ENCODE measurements at places on chromosomes 2 and 18.

DNA sequence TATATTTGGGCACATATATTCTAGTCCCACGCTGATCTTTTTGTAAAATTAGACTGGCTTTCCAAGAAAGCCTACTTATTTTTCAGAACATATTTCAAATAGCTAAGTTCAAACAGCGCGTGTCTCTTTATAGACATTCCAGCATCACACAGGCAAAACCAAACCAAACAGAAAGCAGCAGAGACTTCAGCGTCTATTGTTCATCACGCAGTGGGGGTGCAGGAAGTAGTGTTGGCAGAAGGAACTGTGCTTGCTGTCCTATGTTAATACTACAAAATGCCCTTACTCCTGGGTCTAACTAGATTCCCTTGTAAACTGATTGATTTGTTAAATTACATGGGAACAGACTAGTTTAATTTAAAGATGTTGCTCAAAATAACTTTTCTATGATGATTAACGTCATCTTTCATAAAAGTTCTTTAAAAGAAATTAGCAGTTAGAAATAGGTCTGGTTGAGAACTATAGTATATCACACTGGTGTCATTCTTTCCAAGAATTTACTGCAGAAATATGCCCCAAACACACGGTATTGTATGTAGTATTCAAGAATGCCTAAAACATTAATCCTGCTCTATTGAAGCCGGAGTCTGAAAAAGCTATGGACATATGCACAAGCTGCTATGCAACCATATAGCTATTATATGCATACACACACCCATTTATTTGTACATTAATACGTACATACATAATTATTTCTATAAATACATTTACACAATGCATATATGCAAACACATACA, 436.3 kb downstream of the CBLN2 start:
- no peak for DNase-seq
- H3K36me3 ChIP-seq: no peaks in the 10 kb centered on the region
- H3K27ac ChIP-seq: no peak overlapping the region
- no peaks in the 10 kb centered on the region for H3K27me3 ChIP-seq

- H3K4me3 ChIP-seq: no peak overlapping the region
- H3K4me1 ChIP-seq: peaks cover 7% of the 10 kb centered on the region
- H3K27ac ChIP-seq: no peak overlapping the region
- peaks cover 2% of the 10 kb centered on the region for H3K27me3 ChIP-seq
- no peaks in the 10 kb centered on the region for H3K36me3 ChIP-seq
These were observed 48.8 kb downstream of the TCF4 start for GRCh38 chr18:55539240-55539639.

DNA sequence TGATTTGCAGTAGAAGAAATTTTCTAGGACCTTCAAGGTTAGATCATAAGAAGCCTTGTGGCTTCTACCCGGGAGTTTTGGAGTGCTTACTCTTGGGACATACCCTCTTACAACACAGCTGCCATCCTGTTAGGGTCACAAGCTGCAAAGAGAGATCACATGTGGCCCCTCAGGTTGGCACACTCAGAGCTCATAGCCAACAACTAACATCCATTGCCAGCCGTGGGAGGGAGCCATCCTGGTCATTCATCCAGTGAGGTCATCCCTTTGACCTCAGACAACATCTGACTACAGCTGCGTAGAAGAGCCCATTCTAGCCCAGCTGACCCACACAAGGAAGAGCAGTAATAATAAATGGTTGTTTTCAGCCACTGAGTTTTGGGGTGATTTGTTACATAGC, 76.9 kb upstream of the NABP1 start:
- no peak overlapping the region for H3K4me3 ChIP-seq
- DNase-seq: no peak
- H3K4me1 ChIP-seq: peaks cover 3% of the 10 kb centered on the region
- peaks cover 14% of the 10 kb centered on the region for H3K27me3 ChIP-seq
- H3K36me3 ChIP-seq: no peaks in the 10 kb centered on the region

GRCh38 chr18:23879126-23879525, 135.4 kb upstream of the TTC39C start:
- DNase-seq: no peak
- H3K27ac ChIP-seq: no peak overlapping the region
- no peaks in the 10 kb centered on the region for H3K36me3 ChIP-seq
- H3K4me3 ChIP-seq: no peak overlapping the region

Measured in immature natural killer cell (primary cell).